ENCODE measurements at places on chromosomes 6 and 20. TPM values are rescaled to one million over a fixed set of nuclear protein-coding genes. Genes with fewer than 3 reads are reported as not detected.

DNA sequence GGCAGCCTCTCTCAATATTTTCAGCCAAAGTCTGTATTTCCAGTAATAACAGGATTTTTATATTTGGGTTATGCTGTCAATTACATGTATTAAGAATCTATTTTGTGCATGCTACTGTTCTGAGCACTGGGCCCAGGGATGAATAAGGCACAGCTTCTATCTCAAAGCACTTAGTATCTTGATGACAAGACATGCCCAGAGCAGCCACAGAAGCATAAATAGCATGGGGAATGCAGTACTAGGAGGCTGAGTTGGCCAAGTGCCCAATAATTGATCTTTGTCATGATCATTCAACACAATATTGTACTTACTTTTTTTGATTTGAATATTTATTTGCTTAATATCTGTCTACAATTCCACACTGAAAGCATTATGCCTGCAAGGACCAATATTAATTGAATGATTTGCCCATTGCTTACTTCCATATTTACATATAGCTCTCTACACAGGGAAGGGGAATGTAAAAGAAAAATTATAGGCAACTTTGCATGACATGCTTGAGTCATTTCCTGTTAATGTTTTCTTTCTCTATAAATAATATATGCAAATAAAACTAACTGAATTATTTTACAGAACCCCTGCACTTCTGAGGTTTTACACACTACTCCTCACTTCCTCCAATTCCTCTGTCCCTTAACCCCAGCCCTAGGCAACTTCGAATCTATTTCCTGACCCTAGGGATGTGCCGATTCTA is 298.9 kb upstream of the BMP2 start:
- no peak for ATAC-seq

DNA sequence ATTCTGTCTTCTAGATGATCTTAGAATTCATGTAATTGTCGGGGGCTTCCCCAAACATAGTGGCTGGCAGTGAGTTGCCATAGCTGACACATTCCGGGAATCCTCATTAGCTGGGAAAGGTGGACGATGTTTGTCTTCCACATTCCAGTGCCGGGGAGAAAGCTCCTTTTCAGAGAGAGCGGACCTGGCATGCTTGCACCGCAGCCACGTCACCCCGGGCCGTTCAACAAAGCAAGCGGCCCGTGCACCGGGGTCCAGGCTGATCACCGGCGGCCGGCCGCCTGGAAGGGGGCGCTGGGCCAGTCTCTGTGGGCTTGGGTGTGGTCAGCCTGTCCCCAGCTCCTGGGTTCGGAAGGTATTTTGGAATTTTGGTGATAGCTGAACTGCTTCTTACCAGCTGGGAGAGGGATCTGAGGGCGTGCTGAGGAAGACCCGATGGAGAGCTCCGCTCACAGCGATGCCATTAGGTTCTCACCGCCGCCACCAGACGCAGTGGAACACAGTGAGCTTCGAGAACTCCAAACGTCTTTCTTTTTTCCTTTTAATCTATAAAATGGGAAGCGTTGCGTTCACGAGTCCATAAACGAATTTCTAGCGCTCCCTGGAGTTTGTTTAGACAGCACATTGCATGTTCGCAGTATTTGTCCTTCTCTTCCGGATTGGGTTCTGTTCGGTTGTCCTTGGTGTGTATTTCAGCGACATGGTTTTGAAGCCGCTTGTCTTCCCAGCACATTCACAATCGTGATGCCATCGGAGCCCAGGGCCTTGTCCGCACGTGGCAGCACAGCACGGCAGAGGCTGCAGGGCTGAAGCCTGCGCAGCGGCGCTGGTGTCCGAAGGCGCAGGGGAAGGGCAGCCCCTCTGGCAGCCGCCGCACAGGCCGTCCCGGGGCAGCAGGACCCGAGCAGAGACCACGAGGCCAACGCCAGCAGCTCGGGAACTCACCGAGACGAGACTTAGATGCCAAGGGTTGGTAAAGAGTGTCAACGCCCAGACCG is 557.6 kb downstream of the QKI start:
- no peak for ATAC-seq

DNA sequence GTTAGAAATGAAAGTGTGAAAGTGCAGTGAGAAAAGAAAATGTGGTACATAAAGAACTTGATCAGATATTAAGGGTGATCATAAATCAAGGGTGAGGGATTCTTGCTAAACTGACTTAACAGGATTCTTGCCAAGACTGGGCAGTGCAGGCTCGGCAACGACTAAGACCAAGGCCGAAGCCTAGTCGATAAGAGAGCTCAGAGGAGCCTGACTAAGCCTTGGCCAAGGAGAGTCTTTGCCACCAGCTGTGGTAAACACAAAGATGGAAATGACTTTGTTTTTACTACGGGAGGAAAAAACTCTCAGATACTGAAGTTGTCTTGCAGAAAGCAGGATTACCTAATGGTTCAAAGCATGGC is 196.6 kb downstream of the LY86 start:
- ATAC-seq = no peak

GRCh38 chr6:28488916-28489365 is 26.7 kb downstream of the GPX6 start:
- no peak for ATAC-seq

- ATAC-seq = no peak
Measured at GRCh38 chr6:36999061-36999750, 6.2 kb upstream of the FGD2 start.

- ATAC-seq = no peak
Measured at GRCh38 chr6:108793516-108794251, 54.5 kb upstream of the ARMC2 start.

GRCh38 chr6:3884007-3884745 is 35.0 kb downstream of the FAM50B start:
- ATAC-seq = no peak

- ATAC-seq = no peak
Measured at GRCh38 chr20:63359937-63360849, 956 bp downstream of the CHRNA4 start.

- no peak for ATAC-seq
Measured at GRCh38 chr6:40419377-40419776, 167.8 kb downstream of the LRFN2 start.

- ATAC-seq = no peak
Measured at GRCh38 chr6:154230393-154230792, 126.2 kb downstream of the IPCEF1 start.

GRCh38 chr20:24985802-24986201 is 6.7 kb downstream of the APMAP start:
- ATAC-seq = no peak

GRCh38 chr6:20232188-20232587 is 19.9 kb upstream of the MBOAT1 start:
- ATAC-seq = no peak

GRCh38 chr6:144467921-144468320 is 182.8 kb downstream of the UTRN start:
- no peak for ATAC-seq

- ATAC-seq = no peak
Measured at GRCh38 chr6:157017022-157017421, 239.8 kb downstream of the ARID1B start.

- no peak for ATAC-seq
Measured at GRCh38 chr6:129504456-129504855, 205.5 kb downstream of the ARHGAP18 start.

DNA sequence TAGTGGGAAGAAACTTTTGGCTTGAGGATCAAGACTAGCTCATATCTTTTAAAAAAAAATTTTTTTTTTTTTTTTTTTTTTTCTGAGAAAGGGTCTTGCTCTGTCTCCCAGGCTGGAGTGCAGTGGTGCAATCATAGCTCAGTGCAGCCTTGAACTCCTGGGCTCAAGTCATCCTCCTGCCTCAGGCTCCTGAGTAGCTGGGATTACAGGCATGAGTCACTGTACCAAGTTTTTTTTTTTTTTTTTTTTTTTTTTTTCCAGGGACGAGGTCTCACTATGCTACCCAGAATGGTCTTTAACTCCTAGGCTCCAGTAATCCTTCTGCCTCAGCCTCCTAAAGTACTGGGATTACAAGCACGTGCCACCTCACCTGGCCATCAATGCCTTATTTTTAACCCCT is 27.9 kb downstream of the GCLC start:
- no peak for ATAC-seq

- ATAC-seq = no peak
Measured at GRCh38 chr6:134698228-134698627, 251.7 kb downstream of the ALDH8A1 start.

- peak; percentile 78 for ATAC-seq
Measured at GRCh38 chr6:32393665-32394420, 13.1 kb downstream of the BTNL2 start.

DNA sequence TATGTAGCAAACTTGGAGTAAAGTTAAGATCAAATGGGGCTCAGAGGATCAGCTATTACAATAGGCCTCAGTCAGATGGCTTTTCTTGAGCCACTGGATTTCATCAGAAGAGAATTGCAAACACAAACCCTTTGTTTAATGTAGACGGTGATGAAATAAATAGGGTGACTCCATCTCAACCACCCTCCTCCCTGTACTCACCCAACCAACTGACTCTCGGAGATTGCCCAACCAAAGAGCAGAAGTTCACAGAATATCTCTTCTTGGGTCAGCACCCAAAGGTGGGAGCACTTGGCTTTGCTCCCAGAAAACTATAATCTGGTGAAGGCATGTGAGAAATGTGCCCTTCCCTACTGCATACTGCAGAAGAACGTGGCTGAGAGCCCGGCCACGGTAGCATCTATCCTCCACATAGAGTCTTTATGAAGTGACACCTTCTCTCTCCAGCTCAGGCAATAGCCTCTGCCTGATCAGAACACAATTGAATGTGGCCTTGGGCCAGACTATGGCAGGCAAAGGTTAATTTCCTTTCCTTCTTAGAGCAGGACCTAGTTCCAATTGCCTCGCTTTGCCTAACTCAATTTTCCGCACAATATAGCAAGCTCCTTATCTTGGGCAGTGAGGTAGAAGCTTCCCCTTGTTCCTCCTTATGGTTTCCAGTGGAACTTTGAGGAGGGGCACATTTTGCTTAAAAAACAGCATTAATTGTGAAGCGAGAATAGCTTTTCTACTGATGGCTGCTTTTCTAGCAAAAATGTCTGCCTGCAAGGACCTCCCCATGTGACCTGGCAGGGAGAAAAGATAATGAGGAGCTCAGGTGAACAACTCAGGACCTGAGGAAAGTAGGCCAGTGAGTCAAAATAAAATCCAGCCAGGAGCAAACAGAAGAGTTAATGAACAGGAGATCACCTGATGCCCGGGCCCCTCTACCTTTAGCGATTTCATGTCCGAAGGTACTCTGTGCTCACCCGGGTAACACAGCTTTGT is 79.4 kb downstream of the GFOD1 start:
- ATAC-seq = peak; percentile 75

DNA sequence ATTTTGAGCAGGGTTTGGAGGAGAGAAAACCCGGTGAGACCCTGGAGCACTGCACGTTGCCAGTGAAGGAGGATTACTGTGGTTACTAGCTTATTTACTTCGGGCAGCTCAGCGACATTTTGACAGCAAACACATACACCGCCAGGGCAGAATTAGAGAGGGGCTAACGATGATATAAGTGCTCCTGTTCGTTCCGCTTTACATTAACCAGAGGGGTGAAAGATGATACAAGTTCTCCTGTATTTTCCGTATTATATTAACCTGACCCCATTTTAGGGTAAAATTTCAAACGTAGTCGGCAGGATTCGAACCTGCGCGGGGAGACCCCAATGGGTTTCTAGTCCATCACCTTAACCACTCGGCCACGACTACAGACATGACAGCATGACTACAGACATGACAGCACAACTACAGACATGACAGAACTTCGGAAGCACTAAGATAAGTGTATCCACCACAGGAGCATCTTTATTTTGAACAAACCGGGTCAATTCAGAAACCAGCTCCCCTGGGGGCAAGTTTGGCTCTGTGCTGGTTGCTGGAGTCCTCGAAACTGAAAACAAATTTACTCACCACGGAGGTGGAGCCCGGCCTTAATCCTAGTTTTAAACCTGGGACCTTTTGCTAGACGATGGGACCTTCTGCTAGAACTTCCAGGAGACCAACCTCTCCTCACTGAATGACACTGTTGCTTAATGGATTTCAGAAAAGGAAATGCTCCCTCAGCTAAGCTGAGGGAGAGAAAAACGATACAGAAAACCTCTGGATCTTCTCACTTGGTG is 80.4 kb upstream of the ZNF184 start:
- no peak for ATAC-seq

GRCh38 chr20:40512994-40513393 is 176.0 kb downstream of the MAFB start:
- ATAC-seq = no peak

GRCh38 chr6:154161689-154162088 is 122.6 kb downstream of the OPRM1 start:
- no peak for ATAC-seq

DNA sequence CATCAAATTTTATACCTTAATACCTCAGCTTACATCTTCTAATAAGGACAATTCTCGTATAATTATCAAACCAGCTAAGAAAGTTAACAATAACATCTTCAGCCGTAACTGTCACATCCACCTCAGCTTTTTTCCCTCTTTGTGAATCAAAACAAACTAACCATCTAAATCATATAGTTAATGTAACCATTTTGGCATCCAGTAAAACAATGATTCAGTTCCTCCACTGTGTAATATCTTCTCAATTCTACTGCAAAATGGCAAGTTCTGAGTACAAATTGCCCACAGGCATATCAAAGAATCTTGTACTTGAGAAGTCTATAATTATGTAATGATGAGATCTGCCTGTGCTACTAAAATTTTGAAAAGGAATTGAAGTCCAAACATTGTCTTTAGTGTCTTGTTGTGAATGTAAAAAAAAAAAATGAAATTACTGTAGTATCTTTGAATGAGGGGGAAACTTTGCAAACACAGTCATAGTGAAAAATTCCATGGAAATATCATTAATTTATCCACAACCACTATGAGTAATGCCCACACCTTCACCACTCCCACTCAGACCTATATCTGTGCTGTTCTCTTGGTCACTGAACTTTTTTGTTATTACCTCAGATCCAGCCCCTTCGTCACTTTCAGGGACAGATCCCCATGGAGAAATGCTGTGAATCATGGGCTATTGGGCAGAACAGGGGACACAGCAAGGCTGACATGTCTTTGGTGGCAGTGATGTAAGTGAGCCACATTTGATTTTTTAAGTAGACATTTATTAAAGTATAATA is 178.6 kb upstream of the RAB32 start:
- no peak for ATAC-seq

GRCh38 chr20:33711446-33711738 is 8.7 kb downstream of the PXMP4 start:
- ATAC-seq = no peak

RRAGD gene
- total RNA-seq = 38.5 TPM

PKIB gene
- not detected for total RNA-seq

IL20RA gene
- total RNA-seq = 3.3 TPM

MYBL2 gene
- total RNA-seq = not detected

DACT2 gene
- total RNA-seq = 0.78 TPM

LTV1 gene
- total RNA-seq = 20.5 TPM

PTCRA gene
- not detected for total RNA-seq

MUC22 gene
- 0.16 TPM for total RNA-seq

C20orf141 gene
- not detected for total RNA-seq

BAG2 gene
- total RNA-seq = 40.8 TPM

BTNL2 gene
- not detected for total RNA-seq

RHAG gene
- 0.27 TPM for total RNA-seq

OPN5 gene
- total RNA-seq = 0.08 TPM

MOXD1 gene
- total RNA-seq = 20.3 TPM

ECT2L gene
- not detected for total RNA-seq

CFAP61 gene
- 0.30 TPM for total RNA-seq

LINC00237 gene
- not detected for total RNA-seq

TGM3 gene
- total RNA-seq = 5.8 TPM

KIF6 gene
- 1.2 TPM for total RNA-seq
